ENCODE measurements at places on chromosomes 4 and X. TPM values are rescaled to one million over a fixed set of nuclear protein-coding genes. Genes with fewer than 3 reads are reported as not detected.

MBNL3 gene
- 1.3 TPM for total RNA-seq

F8A3 gene
- total RNA-seq = 1.7 TPM

AMOT gene
- 2.0 TPM for total RNA-seq

PPARGC1A gene
- total RNA-seq = 0.13 TPM

NEUROG2 gene
- total RNA-seq = not detected

F11 gene
- total RNA-seq = not detected

RTL9 gene
- 0.13 TPM for total RNA-seq

PAGE2 gene
- total RNA-seq = not detected

TEX13C gene
- not detected for total RNA-seq

MAGEC1 gene
- total RNA-seq = not detected

TECRL gene
- total RNA-seq = not detected

NEIL3 gene
- 0.89 TPM for total RNA-seq

CENPVL3 gene
- not detected for total RNA-seq

RASL11B gene
- 0.20 TPM for total RNA-seq
